ENCODE measurements at places on chromosomes 16 and 17.

GRCh38 chr17:35774499-35774898 is 13.8 kb downstream of the C17orf50 start:
- DNase-seq, result no peak

GRCh38 chr17:45021607-45022287 is 29.7 kb downstream of the DCAKD start:
- peak; percentile 29 for DNase-seq

DNA sequence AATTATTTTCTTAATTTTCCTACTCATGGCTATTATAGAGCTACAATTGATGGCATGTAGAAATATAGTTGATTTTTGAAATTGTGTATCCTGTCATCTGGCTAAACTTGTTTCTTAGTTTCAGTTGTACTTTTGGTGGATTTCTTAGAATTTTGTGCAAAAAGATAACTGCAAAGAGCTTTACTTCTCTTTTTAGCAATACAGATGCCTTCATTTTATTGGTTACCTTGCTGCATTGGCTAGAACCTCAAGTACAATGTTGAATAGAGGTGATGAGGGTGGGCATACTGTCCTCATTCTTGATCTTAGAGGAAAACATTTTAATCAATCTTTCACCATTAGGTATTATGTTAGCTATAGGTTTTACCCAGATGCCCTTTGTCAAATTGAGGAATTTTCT is 67.9 kb downstream of the METRNL start:
- no peak for DNase-seq

- DNase-seq, result no peak
These were observed 31.1 kb upstream of the CARMIL2 start for GRCh38 chr16:67613808-67614207.

- no peak for DNase-seq
These were observed 274.5 kb downstream of the C16orf95 start for GRCh38 chr16:87042551-87043230.

- no peak for DNase-seq
These were observed 78.6 kb upstream of the ZNF469 start for GRCh38 chr16:88303890-88304819.

DNA sequence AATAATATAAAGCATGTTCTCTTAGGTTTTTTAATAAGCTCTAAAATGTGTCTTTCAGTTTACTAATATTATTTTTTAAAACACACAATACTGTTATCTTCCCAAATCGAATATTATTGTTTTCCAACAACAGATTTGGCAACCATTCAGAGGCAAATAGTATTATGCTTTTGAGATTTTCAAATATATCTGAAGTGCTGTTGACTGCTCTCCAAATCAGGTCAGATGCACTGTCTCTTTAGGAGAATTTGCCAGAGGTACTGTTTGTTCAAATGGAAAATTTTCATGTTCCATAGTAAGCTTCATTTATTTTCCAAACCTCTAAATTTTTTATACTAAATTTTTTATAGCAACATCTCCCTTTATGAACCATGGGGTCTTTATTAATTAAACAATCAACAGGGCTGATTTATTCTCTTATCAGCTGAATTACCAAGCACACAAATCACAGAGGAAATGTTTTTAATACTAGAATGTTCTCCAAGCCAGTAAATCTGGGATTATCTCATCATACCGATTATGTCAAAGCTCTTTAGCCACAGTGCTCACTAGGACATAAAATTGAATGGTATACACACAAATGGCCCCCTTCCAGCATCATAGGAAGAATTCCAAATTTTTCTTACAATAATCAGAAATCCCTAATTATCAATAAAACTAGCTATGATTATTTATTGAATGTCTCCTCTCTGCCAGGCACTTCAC is 108.8 kb upstream of the HLF start:
- DNase-seq, result no peak

GRCh38 chr17:29180788-29181160 is 576 bp upstream of the MYO18A start:
- no peak for DNase-seq

GRCh38 chr16:22813223-22813947 is 577 bp upstream of the HS3ST2 start:
- DNase-seq, result peak; percentile 15

DNA sequence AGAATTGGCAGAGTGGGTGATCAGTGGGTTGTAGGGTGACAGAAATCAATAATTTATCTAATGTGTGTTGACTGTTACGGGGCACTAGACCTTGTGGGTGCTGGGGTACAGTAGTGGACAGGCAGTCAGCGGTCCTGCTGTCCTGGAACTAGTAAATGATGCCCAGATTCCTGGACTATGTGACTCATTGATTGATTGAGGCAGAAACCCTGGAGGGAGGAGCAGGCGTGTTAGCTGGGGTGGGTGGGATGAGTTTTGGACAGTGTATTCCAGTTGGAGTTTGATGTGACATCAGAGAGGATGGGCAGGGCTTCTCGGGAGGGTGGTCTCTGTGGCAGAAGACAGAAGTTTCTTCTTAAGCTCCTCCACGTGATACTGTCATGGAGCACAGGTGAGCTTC is 24.4 kb downstream of the PRMT7 start:
- DNase-seq, result no peak

- DNase-seq, result no peak
These were observed 72.0 kb downstream of the CREBBP start for GRCh38 chr16:3808308-3809063.

GRCh38 chr17:27560668-27561067 is 70.3 kb upstream of the LGALS9 start:
- no peak for DNase-seq

- DNase-seq, result no peak
These were observed 17.1 kb downstream of the ANKFY1 start for GRCh38 chr17:4246674-4247073.

DNA sequence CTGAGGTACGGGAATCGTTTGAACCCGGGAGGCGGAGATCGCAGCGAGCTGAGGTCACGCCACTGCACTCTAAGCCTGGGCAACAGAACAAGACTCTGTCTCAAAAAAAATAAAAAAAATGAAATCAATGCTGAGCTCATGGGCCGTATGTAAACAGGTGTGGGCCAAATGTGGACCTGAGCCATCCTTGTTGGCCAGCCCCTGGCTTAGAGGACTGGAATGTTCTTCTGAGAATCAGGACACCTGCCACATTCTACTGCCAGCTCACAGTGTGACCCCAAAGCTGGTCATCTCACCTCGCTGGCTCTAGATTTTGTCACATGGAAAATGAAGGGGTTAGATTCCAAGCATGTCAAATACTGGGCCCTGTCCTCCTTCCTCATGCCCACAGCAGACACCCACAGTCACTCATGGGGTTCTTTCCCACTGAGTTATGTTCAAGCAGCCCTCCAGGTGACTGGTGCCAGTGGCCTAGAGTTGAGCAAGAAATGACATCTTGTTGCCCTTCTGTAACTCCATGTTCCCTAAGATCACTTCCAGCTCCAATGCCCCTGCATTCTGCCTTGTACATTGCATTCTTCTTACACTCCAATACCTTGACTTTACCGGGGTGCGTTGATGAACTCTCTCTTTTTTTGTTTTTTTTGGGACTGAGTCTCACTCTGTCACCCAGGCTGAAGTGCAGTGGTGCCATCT is 110.6 kb downstream of the ABCC1 start:
- no peak for DNase-seq

- DNase-seq, result no peak
These were observed 15.7 kb downstream of the CRLF3 start for GRCh38 chr17:30808785-30809286.

- no peak for DNase-seq
These were observed 153.4 kb upstream of the GSE1 start for GRCh38 chr16:85459529-85460251.

- no peak for DNase-seq
These were observed 8.0 kb upstream of the SERPINF1 start for GRCh38 chr17:1753767-1754429.

GRCh38 chr17:6583411-6583810 is 27.1 kb upstream of the PITPNM3 start:
- DNase-seq, result no peak

- no peak for DNase-seq
These were observed 2.0 kb upstream of the VAT1L start for GRCh38 chr16:77786186-77786847.

DNA sequence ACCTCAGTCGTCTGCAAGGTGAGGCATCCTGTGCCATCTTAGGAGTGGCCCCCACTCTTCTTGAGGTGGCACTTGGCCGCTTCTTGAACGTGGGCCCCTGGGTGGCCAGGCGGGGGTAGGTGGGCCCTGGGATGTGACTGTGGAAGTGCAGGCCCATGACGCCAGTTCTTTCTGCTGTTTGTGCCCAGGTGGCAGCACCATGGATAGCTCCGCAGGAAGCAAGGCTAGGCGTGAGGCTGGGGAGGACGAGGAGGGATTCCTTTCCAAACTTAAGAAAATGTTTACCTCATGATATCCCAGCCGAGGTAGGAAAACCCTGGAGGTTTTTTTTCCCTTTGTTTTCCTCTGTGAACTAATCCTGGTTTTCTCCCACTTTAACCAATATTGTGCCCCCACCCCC is 19.8 kb downstream of the NMRAL1 start:
- DNase-seq, result no peak

DNA sequence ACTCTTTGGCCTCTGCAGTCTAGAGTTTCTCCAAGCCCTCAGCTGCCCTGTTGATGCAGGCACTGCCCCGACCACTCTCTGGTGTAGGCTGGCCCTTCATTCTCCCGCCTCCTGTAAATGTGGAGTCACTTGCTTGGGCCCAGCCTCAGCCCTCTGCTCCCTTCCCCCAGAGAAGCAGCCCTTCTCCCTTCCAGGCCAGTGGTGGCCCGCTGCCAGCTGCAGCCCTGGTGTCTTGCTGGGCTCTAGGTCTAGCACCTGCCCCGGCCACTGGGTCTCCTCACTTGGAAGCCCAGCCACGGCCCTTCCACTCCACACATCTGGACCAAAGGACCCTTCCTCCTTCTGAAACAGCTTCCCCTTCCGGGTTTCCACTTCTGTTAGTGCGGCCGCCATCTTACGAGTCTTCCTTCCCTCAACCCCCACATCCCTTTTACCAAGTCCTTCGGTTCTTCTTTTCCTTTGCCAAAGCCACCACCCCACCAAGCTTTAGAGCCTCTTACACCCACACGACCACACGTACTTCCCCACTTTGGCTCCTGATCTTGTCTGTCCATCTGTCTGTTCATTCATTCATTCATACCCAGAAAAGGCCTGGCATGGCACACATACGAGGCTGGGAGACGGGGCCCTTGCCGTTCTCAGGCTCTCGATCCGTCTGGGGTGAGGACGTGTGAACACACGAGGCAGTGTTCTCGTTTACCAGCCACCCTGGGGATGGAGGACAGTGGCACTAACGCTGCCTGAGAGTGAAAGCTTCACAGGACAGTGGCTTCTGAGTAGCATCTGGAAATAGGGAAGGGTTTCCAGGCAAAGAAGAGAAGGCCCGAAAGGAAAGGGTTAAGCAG is 68.0 kb downstream of the ABR start:
- no peak for DNase-seq

DNA sequence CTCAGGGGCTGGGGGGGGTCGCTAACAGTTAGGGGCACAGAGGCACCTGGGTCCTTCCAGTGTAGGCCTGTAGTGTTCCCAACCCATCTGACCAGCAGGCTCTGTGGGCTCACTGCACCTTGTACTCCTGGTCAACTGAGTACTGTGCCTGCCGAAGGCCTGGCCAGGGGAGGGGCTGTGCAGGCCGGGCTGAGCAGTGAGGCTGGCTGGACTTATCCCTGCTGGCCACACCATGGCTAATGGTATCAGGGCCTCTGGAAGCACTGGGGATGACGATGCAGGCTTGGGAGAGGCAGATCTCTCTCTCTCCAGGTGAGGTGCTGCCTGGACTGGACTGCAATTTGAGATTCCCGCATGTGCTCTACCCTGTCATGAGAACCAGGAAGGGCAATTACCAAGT is 58.9 kb upstream of the SDK2 start:
- no peak for DNase-seq

DNA sequence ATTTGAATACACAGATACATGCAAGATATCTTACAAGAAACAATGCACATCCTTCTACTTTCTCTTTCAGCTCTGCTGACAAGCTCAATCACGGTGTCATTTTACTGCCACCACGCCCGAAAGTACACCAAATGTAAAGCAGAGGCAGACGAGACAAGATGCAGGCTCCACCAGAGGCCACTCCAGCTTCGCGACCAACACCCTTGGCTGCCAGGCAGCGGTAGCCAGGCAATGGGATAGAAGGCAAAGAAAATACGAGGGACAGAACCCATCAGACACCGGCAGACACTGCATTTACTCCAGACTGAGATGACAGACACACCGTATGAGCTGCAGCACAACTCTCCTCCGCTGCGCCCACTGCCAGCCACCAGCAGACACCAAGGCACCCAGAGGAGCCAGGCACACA is 41.0 kb downstream of the USP22 start:
- no peak for DNase-seq

GRCh38 chr17:7462474-7463371 is 16.7 kb downstream of the ZBTB4 start:
- no peak for DNase-seq

DNA sequence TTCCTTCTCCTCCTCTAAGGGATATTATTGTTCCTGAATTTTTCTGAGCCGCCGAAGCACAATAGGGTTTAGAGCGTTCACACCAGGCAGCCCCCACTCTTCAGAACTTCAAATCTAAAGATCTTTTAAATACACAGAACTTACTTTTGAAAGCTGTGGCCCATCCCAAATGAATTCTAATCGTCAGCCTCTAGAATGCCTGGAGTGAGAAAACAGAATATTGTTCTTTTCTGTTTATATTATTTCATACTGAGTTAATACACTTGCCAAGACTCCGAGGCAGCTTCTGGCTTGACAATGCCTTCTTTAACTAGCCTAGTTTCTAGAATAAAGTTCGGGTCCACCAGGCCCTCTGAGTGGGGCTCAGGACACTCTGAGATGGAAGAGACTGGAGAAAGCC is 405.6 kb downstream of the WWOX start:
- DNase-seq, result no peak

- DNase-seq, result no peak
These were observed 245.2 kb downstream of the XYLT1 start for GRCh38 chr16:17225541-17225940.

GRCh38 chr17:2282297-2282873 is 21.2 kb downstream of the SMG6 start:
- no peak for DNase-seq

DNA sequence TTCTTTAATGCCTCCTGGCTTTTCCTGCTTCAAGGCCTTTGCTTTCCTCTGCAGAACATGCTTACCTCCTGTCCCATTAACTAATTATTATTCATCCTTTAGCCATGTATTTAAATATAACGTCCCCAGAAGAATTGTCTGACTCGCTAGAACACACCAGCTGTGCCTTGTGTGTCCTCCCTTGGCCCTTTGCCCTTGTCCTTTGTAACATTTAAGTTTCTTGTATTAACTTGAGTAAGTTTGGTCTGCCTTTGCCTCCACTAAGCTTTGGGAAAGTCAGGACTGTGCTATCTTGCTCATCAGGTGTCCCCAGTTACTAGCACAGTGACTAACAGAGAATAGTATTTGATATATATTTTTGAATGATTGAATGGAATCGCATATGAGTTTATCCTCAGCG is 29.6 kb upstream of the ABCA9 start:
- no peak for DNase-seq

DNA sequence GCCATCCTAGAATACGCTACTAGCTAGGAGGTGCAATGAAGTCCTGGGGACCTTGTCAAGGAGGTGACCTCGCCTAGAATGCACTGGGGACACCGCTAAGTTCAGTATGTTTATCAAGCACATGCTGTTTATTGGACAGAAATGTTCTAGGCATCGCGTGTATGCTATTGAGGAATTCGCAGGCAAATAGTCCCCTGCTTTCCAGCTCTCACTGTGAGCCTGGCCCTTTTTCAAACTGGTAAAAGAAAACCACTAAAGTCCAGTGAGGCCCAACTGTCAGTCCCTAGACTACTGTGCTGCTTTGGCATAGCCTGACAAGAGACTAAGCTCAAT is 1.2 kb upstream of the FAM222B start:
- DNase-seq, result no peak

GRCh38 chr16:27311448-27311830 is 2.3 kb upstream of the IL4R start:
- no peak for DNase-seq
